Activated naive CD4-positive, alpha-beta T cell treated with anti-CD3 and anti-CD28 coated beads, Interleukin-2, amount 10 ng/mL, durations not matched to agents 5 hours and 36 hours (primary cell): ENCODE measurements at places on chromosomes 4 and X. TPM values are rescaled to one million over a fixed set of nuclear protein-coding genes. Genes with fewer than 3 reads are reported as not detected.

The CXCL3 gene
- total RNA-seq: not detected

The SLC25A53 gene
- 8.0 TPM for total RNA-seq

The UGT2B10 gene
- total RNA-seq: not detected

The CHIC2 gene
- 21.9 TPM for total RNA-seq

The ARMCX4 gene
- 2.3 TPM for total RNA-seq

The RAB9B gene
- total RNA-seq: 0.79 TPM

The SRPX2 gene
- not detected for total RNA-seq

The C4orf50 gene
- 0.13 TPM for total RNA-seq

The ADH4 gene
- not detected for total RNA-seq
